ENCODE measurements at places on chromosomes 6 and 20. TPM values are rescaled to one million over a fixed set of nuclear protein-coding genes. Genes with fewer than 3 reads are reported as not detected.

Gene NRSN1
- not detected for total RNA-seq

GRCh38 chr6:27407153-27407814 is 18.7 kb downstream of the ZNF391 start:
- DNase-seq, result no peak

- peak; percentile 89 for DNase-seq
Measured at GRCh38 chr6:157761331-157761921, 61.6 kb upstream of the SNX9 start.

DNA sequence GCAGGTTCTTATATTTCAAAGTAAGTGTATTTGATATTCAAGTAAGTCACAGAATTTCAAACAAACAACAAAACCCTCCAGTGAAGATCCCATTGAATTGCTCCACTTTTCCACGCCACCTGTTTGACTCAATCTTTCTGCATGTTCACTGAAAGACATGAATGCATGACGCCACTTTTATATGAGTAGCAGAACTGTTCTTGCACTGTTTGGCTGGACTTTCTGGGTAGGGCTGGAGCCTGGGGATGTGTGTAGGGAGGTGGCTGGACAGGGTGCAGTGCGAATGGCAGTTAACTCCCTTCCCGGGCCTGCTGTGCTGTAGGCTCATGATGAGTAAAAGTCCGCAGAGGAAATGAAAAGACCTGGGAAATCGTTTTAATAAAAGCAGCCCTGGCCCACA is 39.7 kb downstream of the IL20RA start:
- DNase-seq, result no peak

DNA sequence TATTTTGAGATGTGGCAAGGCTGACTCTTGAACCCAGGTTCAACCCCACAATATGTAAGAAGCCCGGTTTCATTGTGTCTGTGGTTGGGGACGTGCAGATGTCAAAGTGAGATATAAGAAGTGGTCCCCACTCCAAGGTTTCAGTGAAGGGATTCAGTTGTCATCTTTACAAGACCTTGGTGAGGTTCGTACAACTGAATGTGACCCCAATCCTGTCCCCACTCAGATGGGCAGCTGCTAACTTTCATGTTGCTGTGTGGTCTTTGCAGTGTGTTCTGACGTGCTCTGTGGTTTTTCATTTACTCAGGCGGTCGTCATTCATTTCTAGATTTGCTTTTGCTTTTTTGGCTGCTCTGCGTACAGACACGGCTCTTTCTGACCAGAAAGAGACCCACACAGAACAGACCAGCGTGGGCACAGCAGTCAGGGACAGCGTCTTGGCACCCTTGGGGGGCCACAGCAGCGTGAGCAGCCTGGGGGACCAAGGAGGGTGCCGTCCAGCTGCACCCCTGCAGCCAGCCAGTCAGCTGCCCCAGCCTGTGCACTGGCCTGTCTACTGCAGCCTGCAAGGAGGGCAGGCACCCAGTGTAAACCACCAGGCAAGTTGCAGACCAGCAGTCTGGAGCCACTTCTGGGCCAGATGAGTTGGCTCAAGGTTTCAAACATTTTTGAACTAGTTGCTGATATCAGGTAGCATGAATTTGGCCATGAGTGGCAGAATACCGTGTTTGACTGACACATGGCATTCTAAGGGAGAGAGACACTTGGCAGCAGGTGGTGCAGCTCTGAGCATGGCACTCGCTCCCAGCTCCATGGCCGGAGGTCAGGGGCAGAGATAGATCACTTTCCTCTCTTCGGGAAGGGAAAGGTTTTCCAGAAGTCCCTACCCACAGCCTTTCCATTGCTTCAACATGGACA is 49.4 kb upstream of the IRF4 start:
- no peak for DNase-seq

DNA sequence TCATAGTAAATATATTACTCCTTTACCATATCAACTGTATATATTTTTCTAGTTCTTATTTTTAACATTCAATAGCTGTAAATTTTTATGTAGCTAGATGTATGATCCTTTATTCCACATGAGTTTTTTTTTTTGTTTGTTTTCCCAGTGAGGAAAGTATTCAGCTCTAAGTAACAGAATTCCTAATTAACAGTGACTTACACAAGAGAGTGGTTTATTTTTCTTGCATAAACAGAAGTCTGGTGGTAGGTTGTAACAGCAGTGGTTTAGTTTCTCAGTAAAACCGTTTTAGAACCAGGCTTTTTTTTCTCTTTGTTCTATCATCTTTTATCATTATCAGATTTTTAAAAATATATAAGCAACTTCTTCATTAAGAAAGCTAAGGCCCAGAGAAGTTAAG is 116.9 kb upstream of the FLRT3 start:
- no peak for DNase-seq

DNA sequence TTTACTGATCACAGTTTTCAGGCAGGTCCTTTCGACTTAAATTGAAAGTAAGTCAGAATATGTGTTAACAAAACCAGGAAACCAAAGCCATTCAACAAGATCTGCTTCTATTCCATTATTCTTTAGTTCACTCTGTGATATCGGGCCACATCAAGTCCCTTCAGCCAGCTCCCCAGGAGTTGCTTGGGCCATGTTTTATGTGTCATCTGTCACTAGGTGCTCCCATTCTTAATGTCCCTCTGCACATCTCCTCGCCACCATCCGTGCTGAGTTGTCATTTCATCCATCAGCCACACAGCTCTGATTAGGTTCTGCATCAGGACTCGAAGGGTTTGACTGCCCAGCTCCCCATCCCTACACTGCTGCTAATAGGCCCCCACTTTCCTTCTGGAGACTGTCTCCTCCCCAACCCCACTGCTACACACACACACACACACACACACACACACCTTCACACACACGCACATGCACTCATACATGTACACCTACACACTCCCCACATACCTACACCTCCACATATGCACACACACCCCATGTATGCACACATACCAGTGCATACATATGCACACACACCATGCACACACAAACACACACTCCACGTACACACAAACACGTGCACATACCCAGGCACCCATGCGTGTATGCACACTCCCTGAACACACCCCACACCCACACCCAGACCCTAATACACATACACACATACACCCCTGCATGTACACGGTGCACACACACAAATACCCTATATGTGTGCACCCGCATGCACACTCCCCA is 143.3 kb upstream of the GMDS start:
- no peak for DNase-seq

All from astrocyte (in vitro differentiated cells and primary cell).